ENCODE measurements at places on chromosomes 12 and 14. TPM values are rescaled to one million over a fixed set of nuclear protein-coding genes. Genes with fewer than 3 reads are reported as not detected.
A peak's percentile ranks its signal among the peaks of the same experiment; 100 is the strongest.

GRCh38 chr12:42960087-42960527 lies 370.6 kb upstream of the PRICKLE1 start:
- no peak overlapping the region for H3K27ac ChIP-seq
- DNase-seq: no peak
- H3K4me1 ChIP-seq: no peaks in the 10 kb centered on the region
- no peak overlapping the region for H3K4me3 ChIP-seq
- H3K27me3 ChIP-seq: no peaks in the 10 kb centered on the region

- no peaks in the 10 kb centered on the region for H3K27me3 ChIP-seq
- no peak overlapping the region for H3K27ac ChIP-seq
- no peaks in the 10 kb centered on the region for H3K4me1 ChIP-seq
- no peak overlapping the region for H3K4me3 ChIP-seq
- no peak for DNase-seq
Measured at GRCh38 chr14:92956961-92957360, 34.0 kb downstream of the CHGA start.

DNA sequence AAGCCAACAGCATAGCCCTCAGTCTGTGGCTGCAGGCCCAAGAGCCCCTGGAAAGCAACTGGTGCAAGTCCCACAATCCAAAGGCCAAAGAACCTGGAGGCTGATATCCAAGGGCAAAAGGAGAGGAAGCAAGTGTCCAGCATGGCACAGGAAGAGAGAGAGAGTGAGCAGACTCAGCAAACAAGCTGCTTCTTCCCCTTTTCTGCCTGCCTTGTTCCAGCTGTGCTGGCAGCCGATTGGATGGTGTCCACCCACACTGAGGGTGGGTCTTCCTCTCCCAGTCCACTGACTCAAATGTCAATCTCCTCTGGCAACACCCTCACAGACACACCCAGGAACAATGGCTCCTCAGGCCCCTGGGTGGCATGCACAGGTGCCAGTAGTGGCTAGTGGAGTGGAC lies 33.5 kb downstream of the SMCO2 start:
- H3K36me3 ChIP-seq: no peaks in the 10 kb centered on the region
- no peaks in the 10 kb centered on the region for H3K27me3 ChIP-seq
- H3K27ac ChIP-seq: no peak overlapping the region
- H3K4me1 ChIP-seq: no peaks in the 10 kb centered on the region
- H3K4me3 ChIP-seq: no peak overlapping the region

GRCh38 chr12:105741786-105742566 lies 396.8 kb downstream of the NUAK1 start:
- H3K27ac ChIP-seq: no peak overlapping the region
- no peaks in the 10 kb centered on the region for H3K27me3 ChIP-seq
- H3K4me3 ChIP-seq: no peak overlapping the region
- no peak for DNase-seq
- H3K36me3 ChIP-seq: no peaks in the 10 kb centered on the region
- no peaks in the 10 kb centered on the region for H3K4me1 ChIP-seq

DNA sequence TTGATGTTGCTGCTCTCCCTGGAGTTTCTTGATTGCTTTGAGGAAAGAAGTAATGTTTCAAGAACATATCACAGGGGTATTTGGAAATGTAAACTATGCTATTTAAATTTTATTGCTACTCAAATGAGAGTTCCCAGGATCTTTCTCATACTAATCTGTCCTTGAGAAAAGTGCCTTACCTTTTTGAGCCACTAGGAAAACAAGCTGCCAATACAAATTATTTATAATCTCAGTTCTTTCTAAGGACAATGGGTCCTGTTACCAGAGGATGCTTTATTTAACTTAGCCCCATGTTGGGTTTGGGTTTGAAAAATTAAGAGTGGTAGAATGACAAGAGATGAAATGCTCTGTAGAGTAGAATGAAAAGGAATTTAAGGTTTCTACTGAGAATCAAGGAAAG lies 258.2 kb upstream of the PRKD1 start:
- peak overlapping the region; percentile 14 for H3K27ac ChIP-seq
- DNase-seq: no peak
- H3K27me3 ChIP-seq: no peaks in the 10 kb centered on the region
- no peaks in the 10 kb centered on the region for H3K4me1 ChIP-seq

DNA sequence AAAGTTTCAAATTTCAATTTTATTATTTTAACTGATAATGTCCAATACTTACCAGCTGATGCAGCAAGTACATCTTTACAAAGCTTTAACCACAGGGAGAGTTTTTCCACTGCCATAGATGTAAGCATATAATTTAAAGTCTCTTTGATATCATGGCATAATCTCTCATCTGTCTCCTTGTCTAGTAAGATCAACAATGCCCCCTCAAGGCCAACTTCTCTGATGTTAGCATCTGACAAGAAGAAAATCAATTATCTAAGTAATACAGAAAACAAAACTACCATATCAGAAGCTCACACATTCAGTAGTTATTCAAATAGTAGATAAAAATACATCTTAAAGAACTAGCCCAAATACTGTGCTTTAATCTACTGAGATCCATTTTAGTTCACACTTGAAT lies 94.2 kb downstream of the HEATR5A start:
- no peak for DNase-seq
- no peaks in the 10 kb centered on the region for H3K27me3 ChIP-seq
- H3K36me3 ChIP-seq: peaks cover 5% of the 10 kb centered on the region

- H3K27ac ChIP-seq: no peak overlapping the region
- H3K36me3 ChIP-seq: no peaks in the 10 kb centered on the region
- no peaks in the 10 kb centered on the region for H3K27me3 ChIP-seq
- DNase-seq: no peak
- no peak overlapping the region for H3K4me3 ChIP-seq
Measured at GRCh38 chr12:59372956-59373355, 222.9 kb upstream of the SLC16A7 start.

DNA sequence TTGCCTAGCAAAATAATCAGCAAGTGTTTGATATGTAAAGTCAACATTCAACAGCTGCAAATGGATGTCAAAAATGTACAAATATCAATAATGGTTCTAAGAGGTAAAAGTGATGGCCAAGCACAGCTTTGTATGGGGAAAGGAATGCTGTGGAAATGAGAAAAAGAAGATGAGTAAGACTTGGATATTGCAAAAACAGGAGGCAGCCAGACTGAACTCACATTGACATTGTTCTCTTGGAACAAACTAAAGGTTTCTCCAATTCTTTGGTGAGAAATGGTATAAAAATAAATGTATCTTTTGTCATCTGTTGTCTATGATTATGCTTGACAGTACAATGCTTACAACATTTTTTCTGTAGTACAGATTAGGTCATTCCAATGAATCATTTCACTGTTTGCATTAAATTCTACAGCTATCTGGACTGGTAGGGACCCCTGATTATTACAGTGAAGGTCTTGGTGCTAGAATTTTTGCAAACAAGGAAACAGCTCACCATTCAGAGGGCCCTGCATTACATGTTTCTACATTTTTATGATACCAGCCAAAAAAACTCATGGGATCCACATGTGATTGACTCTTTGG lies 465.7 kb downstream of the NOVA1 start:
- H3K27ac ChIP-seq: no peak overlapping the region
- H3K4me1 ChIP-seq: no peaks in the 10 kb centered on the region
- H3K27me3 ChIP-seq: no peaks in the 10 kb centered on the region
- no peak for DNase-seq

DNA sequence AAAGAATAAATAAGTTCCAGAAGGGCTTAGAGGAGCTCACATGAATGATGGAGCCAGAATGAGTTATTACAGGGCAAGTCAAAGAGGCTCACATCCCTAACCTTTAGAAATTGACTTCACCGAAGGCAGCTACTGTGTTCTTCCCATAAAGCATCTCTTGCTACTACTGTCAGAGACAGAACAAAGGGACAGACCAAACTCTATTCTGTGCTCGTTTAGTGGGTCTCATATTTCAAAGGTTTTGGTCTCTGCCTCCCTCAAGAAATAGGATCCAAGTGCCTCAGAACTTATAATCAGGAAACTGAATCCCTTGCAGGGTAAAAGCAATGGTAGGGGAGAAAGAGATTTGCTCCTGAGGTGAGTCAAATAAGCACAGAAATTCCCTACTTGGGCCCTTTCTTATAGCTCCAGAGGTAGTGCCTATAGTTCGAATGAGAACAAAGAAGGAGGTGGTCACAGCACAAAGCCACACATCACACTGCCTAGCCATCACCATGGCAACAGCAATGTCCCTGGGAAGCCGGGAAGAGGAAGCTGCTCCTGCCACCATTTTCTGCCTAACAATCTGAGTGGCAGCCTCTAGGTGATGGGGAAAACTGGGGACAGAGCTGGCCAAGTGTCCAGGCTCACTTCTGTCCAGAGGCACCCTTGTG lies 294.9 kb downstream of the FOXN3 start:
- no peak overlapping the region for H3K27ac ChIP-seq
- H3K4me1 ChIP-seq: no peaks in the 10 kb centered on the region
- no peak for DNase-seq
- no peaks in the 10 kb centered on the region for H3K36me3 ChIP-seq

DNA sequence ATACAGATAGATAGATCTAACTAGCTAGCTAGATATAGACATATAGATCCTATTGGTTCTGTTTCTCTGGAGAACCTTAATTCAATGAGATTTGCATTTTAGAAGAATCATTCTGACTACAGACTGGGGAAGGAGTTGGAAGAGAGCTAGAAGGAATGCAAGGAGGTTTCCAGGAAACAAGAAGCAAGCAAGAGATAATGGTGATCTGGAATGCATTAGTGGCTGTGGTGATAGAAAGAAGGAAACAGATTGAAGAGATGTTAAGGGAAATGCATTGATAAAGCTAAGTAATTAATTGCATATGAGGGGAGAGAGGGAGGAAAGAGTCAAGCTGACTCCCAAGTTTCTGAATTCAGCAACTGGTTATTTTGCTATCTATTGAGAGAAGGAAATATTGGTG lies 42.7 kb downstream of the DBX2 start:
- no peaks in the 10 kb centered on the region for H3K4me1 ChIP-seq
- H3K27me3 ChIP-seq: no peaks in the 10 kb centered on the region
- H3K36me3 ChIP-seq: no peaks in the 10 kb centered on the region
- no peak for DNase-seq
- no peak overlapping the region for H3K27ac ChIP-seq

METTL3 gene
- total RNA-seq: 66.4 TPM

- peak; percentile 82 for DNase-seq
- H3K27ac ChIP-seq: peak overlapping the region; percentile 75
- H3K27me3 ChIP-seq: peaks cover 26% of the 10 kb centered on the region
- peaks cover 35% of the 10 kb centered on the region for H3K4me1 ChIP-seq
Measured at GRCh38 chr14:95515596-95516552, 576 bp downstream of the SYNE3 start.

- no peaks in the 10 kb centered on the region for H3K27me3 ChIP-seq
- no peaks in the 10 kb centered on the region for H3K36me3 ChIP-seq
- no peak overlapping the region for H3K4me3 ChIP-seq
- H3K27ac ChIP-seq: peak overlapping the region; percentile 93
- DNase-seq: peak; percentile 91
- H3K4me1 ChIP-seq: peaks cover 65% of the 10 kb centered on the region
Measured at GRCh38 chr12:57889500-57889989, 43.0 kb upstream of the CTDSP2 start.

All from sigmoid colon (tissue), 7 donors.